Midbrain (tissue), 1 donor: ENCODE measurements at places on chromosomes 7 and 10.

DNA sequence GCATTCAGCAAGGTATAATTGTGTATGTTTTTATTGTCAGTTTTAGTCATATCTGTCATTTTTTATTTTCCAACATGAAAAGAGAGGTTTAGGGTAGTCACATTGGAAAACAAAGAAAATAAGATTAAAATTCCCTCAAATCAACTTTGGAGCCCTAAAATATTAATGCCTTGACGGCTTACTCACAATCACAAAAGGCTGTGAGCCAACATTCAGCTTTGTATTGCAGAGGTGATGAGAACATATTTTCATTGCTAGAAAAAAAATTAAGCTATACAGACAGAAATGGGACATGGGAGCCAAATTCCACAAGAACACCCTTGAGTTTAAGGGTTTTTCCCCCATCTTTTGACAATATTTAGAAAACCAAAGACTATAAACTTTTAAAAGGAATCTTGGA is 30.2 kb downstream of the CALD1 start:
- DNase-seq, result no peak

DNA sequence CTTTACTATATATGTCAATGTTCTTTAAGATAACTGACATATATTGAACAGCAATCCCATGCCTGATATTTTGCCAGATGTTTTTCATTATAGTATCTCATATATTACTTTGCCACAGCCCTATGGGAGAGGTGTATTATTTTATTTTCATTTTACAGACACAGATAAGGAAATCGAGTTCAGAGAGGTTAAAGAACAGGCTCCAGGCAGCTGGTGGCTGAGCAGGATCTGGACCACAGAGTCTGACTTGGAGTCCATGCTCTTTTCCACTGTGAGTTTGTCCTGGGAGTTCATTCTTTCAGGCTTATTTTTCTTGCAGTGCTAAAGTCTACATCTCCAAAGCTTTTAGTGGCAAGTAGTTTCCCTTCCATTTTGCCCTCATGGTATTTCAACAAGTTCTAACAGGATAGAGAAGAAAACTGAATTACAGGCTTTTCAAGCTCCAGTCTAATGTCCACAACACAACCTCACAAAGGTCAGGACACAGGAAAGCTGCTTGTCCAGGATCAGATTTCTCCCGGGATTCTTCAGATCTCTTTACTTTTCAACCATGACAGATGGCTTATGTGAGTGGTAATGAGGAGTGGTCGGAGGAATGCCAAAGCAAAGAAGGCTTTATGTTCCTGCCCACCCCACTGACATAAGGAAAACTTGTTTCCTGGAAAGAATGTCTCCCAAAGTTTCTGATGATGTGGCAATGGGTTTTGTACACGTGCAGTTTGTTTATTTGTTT is 13.1 kb upstream of the SLC35B4 start:
- DNase-seq, result no peak

DNA sequence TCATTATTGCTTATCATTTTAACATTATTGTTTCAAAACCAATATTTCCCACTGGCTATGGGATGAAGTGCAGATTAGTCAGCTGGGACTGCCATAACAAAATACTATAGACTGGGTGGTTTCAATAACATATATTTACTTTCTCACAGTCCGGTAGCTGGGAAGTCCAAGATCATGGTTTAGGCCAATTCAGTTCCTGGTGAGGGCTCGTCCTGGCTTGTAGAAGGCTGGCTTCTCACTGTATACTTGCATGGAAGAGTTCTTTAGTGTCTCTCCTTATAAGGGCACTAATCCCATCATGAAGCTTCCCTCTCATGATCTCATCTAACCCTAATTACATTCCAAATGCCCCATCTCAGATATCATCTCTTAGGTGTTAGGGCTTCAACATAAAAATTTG is 101.3 kb downstream of the CHRM2 start:
- no peak for DNase-seq

DNA sequence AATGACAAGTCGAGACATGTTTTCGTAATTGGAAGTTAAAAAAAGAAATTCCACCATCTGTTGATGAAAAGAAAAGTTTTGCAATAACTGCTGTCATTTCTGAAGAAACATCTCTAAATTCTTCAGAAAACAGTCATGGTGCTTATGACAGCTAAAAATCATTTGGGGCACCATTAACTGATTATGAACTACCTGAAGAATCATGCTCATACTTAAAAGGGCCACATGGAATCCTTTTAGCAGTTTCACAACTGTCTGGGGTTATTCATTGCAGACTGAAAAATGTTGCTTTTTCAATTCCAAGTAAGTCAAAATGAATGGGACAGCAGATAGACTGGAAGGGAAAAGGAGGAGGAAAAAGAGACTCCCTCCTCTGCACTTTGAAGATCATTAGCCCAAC is 134.2 kb downstream of the CHN2 start:
- DNase-seq, result no peak

GRCh38 chr7:113144817-113145216 is 26.5 kb upstream of the SMIM30 start:
- no peak for DNase-seq

DNA sequence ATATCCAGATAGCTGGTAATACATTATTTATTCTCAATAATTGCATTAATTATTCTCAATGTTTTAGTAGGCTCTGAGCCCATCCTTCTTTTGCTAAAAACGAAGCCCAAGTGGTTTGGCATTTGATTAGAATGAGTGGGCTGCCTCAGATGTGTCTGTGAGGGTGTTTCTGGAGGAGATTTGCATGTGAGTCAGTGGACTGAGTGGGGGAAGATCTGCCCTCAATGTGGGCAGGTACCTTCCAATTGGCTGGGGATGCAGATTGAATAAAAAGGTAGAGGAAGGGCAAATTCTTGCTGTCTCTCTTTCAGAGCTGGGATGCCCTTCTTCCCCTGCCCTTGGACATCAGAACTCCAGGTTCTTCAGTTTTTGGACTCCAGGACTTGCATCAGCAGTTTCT is 290.6 kb upstream of the SMIM30 start:
- DNase-seq, result no peak

DNA sequence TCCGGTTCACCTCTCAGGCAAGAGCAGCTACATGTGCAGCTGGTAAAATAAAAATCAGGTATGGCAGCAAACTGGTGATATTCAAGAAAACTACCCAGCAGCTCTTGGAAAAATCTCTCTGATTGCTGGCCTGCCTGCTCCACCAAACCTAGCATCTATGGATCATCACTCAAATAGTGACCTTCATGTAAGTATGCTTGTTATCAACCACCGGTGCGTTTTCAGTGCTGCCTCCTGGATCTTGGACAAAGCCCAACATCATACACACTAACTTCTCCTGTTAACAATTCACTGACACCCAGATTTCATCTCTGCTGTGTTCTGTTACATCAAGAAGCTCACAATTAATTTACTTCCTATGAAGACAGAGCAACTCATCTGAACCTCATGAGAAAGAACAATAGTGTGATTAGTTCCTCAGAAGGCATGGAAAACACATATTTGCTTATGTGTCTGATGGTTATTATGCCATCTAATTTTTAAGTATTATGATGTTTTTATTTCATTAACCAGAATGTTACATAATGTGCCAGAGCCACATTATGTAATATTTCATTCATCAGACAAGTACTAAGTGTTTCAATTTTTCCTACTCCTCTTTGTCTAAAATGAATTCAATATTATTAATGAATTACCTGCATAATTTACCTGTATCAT is 8.8 kb downstream of the CDK6 start:
- DNase-seq, result no peak

GRCh38 chr7:128154504-128154903 is 86.6 kb upstream of the LEP start:
- no peak for DNase-seq

DNA sequence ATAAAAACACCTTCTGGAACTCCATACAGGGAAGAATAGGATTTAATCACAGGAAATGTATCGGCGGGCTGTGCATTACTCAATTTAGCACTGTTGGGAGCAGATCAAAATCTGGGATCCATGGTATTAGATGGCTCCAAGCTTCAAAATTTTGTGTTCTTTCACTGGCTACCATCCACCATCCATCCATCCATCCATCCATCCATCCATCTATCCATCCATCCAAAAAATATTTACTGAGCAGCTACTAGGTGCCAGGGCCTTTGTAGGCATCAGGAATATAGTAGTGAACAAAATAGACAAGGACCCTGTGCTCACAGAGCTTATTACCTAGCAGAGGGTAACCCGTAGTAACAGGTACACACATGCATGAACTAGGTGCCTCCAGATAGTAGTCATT is 280.2 kb downstream of the CCDC3 start:
- no peak for DNase-seq

GRCh38 chr7:157020514-157021070 is 10.1 kb upstream of the MNX1 start:
- DNase-seq, result no peak

GRCh38 chr7:102150266-102150665 is 136.4 kb upstream of the SH2B2 start:
- DNase-seq, result no peak

GRCh38 chr10:4541292-4541691 is 284.7 kb upstream of the AKR1E2 start:
- no peak for DNase-seq

GRCh38 chr7:47852330-47853245 is 95.7 kb downstream of the PKD1L1 start:
- no peak for DNase-seq

GRCh38 chr7:98232799-98233198 is 19.2 kb downstream of the TECPR1 start:
- no peak for DNase-seq

DNA sequence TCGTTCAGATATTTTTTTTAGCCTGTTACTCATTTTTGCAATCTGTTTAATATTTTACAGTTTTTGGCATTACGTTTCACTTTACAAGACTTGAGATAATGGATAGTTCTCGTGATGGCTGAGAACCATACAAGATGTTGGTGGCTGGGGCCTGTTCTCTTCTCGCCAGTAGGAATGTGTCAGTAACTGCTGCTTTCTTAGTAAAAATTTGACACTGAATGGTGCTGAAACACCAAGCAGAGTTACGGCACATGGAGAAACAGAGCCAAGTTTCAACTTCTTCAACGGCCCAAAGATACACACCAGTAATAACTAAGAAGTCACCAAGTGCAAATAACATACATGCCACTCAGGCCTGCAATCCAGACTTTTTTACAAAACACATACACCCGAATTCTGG is 130.4 kb downstream of the NRP1 start:
- DNase-seq, result no peak

DNA sequence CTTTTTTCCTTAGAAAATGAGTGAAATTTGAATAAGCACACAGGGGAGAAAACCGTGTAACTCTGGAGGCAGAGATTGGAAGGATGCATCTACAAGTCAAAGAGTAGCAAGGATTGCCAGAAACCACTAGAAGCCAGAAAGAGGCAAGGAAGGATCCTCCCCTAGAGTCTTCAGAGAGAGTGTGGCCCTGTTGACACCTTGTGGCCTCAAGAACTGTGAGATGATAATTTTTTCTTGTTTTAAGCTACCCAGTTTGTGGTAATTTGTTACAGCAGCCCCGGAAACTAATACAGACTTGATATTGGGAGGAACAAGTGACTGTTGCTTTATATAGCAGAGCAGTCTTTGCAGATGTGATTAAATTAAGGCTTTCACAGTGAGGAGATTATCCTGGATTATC is 3.6 kb upstream of the GIMAP7 start:
- no peak for DNase-seq

DNA sequence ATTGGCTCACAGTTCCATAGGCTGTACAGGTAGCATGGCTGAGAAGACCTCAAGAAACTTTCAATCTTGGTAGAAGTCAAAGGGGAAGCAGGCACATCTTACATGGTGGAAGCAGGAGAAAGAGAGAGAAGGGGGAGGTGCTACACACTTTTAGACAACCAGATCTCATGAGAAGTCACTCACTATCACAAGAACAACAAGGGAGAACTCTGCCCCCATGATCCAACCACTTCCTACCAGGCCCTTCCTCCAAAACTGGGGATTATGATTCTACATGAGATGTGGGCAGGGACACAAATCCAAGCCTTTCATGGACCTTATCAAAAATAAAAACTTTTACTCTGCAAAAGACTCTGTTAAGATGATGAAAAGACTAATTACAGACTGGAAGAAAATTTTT is 183.2 kb upstream of the TRIM24 start:
- no peak for DNase-seq

- no peak for DNase-seq
These were observed 68.6 kb downstream of the CELF2 start for GRCh38 chr10:11086177-11086840.

DNA sequence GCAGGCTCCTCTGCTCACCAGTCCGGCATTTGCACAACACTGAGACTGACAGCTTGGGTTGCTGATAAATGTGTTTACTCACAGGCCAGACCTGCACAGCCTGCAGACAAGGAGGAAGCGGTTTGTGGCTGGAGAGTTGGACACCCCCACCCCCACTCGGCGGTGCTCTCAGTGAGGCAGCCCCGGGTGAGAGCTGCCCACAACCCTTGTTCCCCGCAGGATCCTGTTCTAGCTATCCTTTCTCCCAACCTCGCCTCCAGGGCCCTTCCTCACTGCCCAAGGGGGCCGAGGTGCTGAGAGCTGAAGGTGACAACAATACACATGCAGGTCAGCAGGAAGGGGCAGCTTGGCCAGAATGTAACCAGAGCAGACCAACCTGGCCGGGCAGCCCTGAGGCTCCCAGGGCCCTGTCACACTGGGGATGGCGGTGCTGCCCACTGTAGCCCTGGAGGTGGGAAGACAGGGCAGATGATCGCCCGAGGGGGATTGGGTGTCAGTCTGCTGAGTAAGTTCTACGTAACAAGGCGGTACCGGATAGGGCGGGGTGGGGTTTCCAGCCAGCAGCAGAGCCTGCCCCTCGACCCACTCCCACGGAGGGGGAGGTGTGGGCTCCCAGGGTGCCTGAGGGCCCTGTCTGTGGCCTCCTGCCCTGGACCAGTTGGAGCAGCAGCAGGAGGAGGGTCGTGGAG is 2.1 kb upstream of the ADAM8 start:
- peak; percentile 1 for DNase-seq

GRCh38 chr7:106071356-106071998 is 40.6 kb downstream of the SYPL1 start:
- DNase-seq, result no peak

GRCh38 chr7:27241189-27242056 is 1.2 kb upstream of the EVX1 start:
- DNase-seq, result no peak

GRCh38 chr7:45982132-45982531 is 61.1 kb upstream of the IGFBP3 start:
- DNase-seq, result no peak

DNA sequence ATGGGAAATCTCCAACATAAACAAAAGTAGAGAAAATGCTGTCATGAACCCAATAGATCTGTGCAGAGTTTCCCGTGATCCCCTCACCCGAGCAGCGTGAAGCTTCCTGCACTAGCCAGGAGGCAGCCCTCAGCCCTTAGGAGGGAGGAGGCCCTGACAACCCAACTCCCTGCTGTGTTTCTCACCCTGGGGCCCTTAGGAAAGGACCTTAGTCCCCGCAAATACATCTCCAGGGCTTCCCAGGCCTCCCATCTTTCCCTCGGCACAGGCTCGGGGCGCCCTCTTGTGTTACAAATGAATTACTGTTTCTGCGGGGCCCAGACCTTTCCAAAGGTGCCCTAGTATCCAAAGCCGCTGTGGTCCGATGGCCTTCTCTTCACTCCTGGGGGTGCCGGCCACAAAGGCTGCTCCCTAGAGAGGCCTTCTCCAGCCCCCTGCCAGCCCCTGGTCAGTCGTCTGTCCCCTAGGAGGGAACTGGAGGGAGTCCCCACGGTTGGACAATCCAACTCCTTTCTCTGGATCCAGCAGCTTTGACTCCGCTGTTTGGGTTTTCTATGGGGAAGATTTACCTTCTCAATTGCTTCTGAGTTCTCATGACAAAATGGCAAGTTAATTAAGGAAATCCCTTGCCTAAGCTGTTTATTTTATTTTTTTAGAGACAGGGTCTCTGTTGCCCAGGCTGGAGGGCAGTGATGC is 49.9 kb upstream of the SH2B2 start:
- peak; percentile 77 for DNase-seq
